ENCODE measurements at places on chromosomes 1 and 21. TPM values are rescaled to one million over a fixed set of nuclear protein-coding genes. Genes with fewer than 3 reads are reported as not detected.

The CFAP141 gene
- total RNA-seq: not detected

- peaks cover 23% of the 10 kb centered on the region for H3K4me1 ChIP-seq
- no peak for DNase-seq
- H3K36me3 ChIP-seq: no peaks in the 10 kb centered on the region
- H3K27ac ChIP-seq: no peak overlapping the region
- no peak overlapping the region for H3K4me3 ChIP-seq
Measured at GRCh38 chr1:115413208-115413607, 75.2 kb upstream of the NGF start.

GRCh38 chr21:43956670-43957035 is 55.5 kb upstream of the TRAPPC10 start:
- H3K4me1 ChIP-seq: no peaks in the 10 kb centered on the region
- H3K27me3 ChIP-seq: no peaks in the 10 kb centered on the region
- no peak overlapping the region for H3K27ac ChIP-seq
- no peak for DNase-seq

DNA sequence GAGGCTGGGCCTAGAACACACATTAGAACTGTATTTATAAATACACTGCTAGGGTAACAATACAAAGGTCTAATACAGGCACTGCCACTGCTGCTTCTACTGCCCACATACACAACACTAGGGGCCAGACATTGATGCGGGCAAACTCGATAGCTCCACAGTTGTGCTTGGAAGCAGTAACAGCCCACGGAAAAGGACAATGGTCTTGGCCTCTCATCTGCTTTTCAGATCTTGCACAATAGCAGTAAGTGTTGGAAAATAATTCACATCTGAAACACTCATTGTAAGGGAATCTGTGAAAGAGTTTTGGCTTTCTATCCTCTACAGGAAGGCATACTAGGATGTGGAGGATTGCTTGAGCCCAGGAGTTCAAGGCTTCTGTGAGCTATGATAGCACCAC is 6.9 kb upstream of the SPOCD1 start:
- no peak overlapping the region for H3K27ac ChIP-seq
- no peaks in the 10 kb centered on the region for H3K27me3 ChIP-seq
- H3K4me1 ChIP-seq: no peaks in the 10 kb centered on the region
- DNase-seq: no peak

GRCh38 chr1:247905910-247906503 is 10.6 kb downstream of the OR2W3 start:
- H3K4me3 ChIP-seq: no peak overlapping the region
- no peaks in the 10 kb centered on the region for H3K36me3 ChIP-seq
- no peak overlapping the region for H3K27ac ChIP-seq
- H3K4me1 ChIP-seq: no peaks in the 10 kb centered on the region
- H3K27me3 ChIP-seq: no peaks in the 10 kb centered on the region

The AMY1A gene
- total RNA-seq: 3.5 TPM

DNA sequence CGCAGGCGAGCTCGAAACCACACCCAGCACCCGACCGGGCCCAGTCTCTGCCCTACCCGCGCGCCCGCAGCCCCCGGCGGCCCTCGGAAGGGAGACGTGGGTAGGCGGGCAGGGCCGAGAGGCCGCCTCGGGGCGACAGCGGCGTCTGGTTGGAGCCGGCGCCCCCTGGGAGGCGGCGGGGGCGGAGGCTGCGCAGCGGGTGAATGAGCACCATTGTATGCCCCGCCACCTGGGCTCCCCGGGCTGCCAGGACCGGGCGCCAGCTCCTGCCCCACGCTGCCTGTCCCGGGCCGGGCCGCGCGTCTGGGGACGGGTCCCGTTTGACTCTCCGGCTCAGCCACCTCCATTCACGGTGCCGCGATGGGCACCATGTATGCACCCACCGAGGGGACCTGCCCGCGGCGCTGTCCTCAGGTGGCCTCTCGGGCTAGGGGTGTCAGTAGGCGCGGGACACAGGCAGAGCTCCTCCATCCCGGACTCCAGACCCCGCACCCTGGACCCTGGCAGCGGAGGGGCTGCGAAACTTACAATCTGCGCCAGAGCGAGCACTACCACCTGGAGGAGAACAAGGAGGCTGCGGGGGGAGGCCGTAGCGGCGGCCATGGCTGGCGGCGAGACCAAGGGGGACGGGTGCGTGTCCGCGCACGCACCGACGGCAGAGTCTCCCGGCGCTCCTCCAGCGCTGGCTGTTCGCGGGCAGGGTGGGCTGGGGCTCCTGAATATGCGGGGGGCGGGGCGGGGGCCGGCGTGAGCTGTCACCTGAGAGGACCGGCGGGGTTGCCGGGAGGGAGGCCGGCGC is at the start of gene COL9A2:
Gene COL9A2 (minus strand): TSS at position 692 of the 799 bp plus-strand sequence. CDS start 89 bp downstream, at position 603.
- DNase-seq: peak; percentile 70
- H3K4me1 ChIP-seq: peaks cover 17% of the 10 kb centered on the region
- no peak within 1 kb of the TSS for H3K27ac ChIP-seq
- H3K27me3 ChIP-seq: no peaks in the 10 kb centered on the region

- no peaks in the 10 kb centered on the region for H3K36me3 ChIP-seq
- no peak overlapping the region for H3K4me3 ChIP-seq
- H3K4me1 ChIP-seq: peaks cover 52% of the 10 kb centered on the region
- H3K27ac ChIP-seq: no peak overlapping the region
- no peak for DNase-seq
Measured at GRCh38 chr21:29305068-29305467, 6.3 kb downstream of the BACH1 start.

- H3K36me3 ChIP-seq: no peaks in the 10 kb centered on the region
- DNase-seq: no peak
- no peaks in the 10 kb centered on the region for H3K4me1 ChIP-seq
- no peak overlapping the region for H3K27ac ChIP-seq
Measured at GRCh38 chr1:25186161-25187007, 45.9 kb downstream of the SYF2 start.

DNA sequence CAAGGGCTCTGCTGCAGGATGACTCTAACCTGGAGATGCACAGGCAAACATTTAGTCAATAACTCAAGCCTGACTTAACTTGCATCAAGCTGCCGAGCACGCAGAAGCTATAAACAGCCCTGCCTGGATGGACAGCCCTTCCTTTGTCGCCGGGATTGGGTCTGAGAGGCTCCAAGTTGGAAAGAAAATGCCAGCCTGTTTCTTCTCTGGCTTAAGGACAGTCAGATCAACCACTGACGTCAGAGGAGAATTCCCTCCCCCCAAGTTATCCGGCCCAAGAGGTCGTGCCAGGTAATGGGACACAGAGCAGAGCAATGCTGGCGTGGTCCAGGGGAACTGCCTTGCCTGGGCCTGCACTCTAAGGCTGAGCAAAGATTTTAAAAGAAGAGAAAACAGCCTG is 27.1 kb upstream of the LRRC38 start:
- no peaks in the 10 kb centered on the region for H3K4me1 ChIP-seq
- DNase-seq: no peak
- no peak overlapping the region for H3K4me3 ChIP-seq
- no peak overlapping the region for H3K27ac ChIP-seq
- no peaks in the 10 kb centered on the region for H3K36me3 ChIP-seq
- H3K27me3 ChIP-seq: no peaks in the 10 kb centered on the region

- H3K4me3 ChIP-seq: peak overlapping the region; percentile 91
- H3K27me3 ChIP-seq: no peaks in the 10 kb centered on the region
- peaks cover 11% of the 10 kb centered on the region for H3K4me1 ChIP-seq
- H3K36me3 ChIP-seq: no peaks in the 10 kb centered on the region
- peak overlapping the region; percentile 98 for H3K27ac ChIP-seq
- peak; percentile 60 for DNase-seq
Measured at GRCh38 chr1:246930830-246931548, 759 bp downstream of the AHCTF1 start.

GRCh38 chr1:151839457-151840403 is at the start of gene C2CD4D:
Gene C2CD4D (minus strand): TSS chr1:151839820. CDS start chr1:151838989, 831 bp downstream.
- H3K27me3 ChIP-seq: no peaks in the 10 kb centered on the region
- peaks cover 47% of the 10 kb centered on the region for H3K4me1 ChIP-seq
- H3K4me3 ChIP-seq: peak within 1 kb of the TSS; percentile 32
- H3K27ac ChIP-seq: peak within 1 kb of the TSS; percentile 89
- peak; percentile 82 for DNase-seq
- H3K36me3 ChIP-seq: no peaks in the 10 kb centered on the region

- H3K4me3 ChIP-seq: no peak overlapping the region
- no peak overlapping the region for H3K27ac ChIP-seq
- H3K36me3 ChIP-seq: no peaks in the 10 kb centered on the region
Measured at GRCh38 chr1:247385283-247385682, 30.7 kb upstream of the NLRP3 start.

DNA sequence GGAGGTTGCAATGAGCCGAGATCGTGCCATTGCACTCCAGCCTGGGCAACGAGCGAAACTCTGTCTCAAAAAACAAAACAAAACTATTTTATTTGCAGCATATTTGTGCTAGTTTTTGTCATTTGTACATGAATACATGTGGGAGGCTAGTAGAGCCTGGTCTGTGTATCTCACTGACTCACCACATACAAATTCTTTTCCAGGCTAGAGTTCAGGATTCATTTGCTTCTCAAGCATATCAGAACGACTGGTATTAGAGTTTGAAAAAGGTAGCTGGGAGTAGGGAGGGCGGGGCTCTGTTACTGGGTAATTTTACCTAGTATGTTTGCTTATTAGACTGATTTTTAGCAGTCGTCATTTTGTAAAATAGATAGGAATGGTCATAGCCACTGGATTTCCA is 4.5 kb upstream of the TOR3A start:
- DNase-seq: no peak
- no peak overlapping the region for H3K27ac ChIP-seq
- H3K4me1 ChIP-seq: peaks cover 9% of the 10 kb centered on the region
- H3K4me3 ChIP-seq: no peak overlapping the region

The PRDM2 gene
- 63.9 TPM for total RNA-seq

The RPE65 gene
- not detected for total RNA-seq

GRCh38 chr1:44168520-44169098 is 27.2 kb upstream of the KLF18 start:
- H3K27me3 ChIP-seq: no peaks in the 10 kb centered on the region
- H3K27ac ChIP-seq: no peak overlapping the region
- H3K4me1 ChIP-seq: no peaks in the 10 kb centered on the region
- no peaks in the 10 kb centered on the region for H3K36me3 ChIP-seq

The SLC6A9 gene
- total RNA-seq: 7.2 TPM

- no peak overlapping the region for H3K27ac ChIP-seq
- DNase-seq: no peak
- H3K36me3 ChIP-seq: no peaks in the 10 kb centered on the region
- no peak overlapping the region for H3K4me3 ChIP-seq
Measured at GRCh38 chr1:178284058-178284457, 190.2 kb downstream of the RASAL2 start.

DNA sequence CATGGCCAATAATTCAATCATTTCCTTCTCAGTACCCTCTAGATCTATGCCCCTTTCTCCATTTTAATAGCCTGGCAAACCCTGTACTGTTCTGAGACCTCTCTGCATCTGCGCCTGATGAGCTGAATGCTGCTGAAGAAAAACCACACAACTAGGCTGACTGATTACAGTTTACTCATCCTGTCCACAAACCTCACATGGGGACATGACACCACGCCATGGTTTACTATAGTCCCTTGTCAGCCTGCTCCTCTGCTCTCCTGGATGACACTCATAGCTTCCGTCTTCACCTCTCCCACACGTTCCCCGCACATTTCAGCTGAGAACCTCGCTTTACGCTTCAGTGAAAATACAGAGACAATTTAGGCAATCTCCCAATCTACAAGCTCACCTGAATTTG is 59.7 kb downstream of the DESI2 start:
- H3K4me1 ChIP-seq: no peaks in the 10 kb centered on the region
- H3K27ac ChIP-seq: no peak overlapping the region
- no peaks in the 10 kb centered on the region for H3K27me3 ChIP-seq
- H3K36me3 ChIP-seq: no peaks in the 10 kb centered on the region
- H3K4me3 ChIP-seq: no peak overlapping the region

The LHX8 gene
- total RNA-seq: 0.22 TPM

- no peak overlapping the region for H3K27ac ChIP-seq
- DNase-seq: no peak
- peaks cover 27% of the 10 kb centered on the region for H3K36me3 ChIP-seq
- H3K4me3 ChIP-seq: no peak overlapping the region
- H3K4me1 ChIP-seq: peaks cover 7% of the 10 kb centered on the region
Measured at GRCh38 chr1:223780949-223781348, 64.8 kb downstream of the TP53BP2 start.

All from thyroid gland (tissue), 4 donors.